ENCODE measurements at places on chromosomes 1 and 21. TPM values are rescaled to one million over a fixed set of nuclear protein-coding genes. Genes with fewer than 3 reads are reported as not detected.

DNA sequence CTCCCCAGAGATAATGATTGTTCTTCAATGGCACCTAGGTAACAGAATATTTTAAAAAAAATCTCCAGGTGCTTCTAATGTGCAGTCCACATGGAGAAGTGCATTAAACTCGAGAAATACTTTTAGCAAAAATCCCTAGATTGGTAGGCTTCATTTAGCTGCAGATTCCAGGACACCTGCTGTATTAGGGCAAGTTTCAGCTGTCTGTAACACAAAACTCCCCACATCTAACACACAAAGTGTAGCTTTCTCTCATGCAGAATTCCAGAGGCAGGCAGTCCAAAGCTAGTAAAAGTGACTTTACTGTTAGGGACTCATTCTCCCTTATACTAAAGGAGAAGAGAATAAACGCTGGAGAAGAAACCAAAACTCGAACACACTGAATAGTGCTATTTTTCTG lies 1414.3 kb upstream of the B3GALT2 start:
- DNase-seq = no peak

DNA sequence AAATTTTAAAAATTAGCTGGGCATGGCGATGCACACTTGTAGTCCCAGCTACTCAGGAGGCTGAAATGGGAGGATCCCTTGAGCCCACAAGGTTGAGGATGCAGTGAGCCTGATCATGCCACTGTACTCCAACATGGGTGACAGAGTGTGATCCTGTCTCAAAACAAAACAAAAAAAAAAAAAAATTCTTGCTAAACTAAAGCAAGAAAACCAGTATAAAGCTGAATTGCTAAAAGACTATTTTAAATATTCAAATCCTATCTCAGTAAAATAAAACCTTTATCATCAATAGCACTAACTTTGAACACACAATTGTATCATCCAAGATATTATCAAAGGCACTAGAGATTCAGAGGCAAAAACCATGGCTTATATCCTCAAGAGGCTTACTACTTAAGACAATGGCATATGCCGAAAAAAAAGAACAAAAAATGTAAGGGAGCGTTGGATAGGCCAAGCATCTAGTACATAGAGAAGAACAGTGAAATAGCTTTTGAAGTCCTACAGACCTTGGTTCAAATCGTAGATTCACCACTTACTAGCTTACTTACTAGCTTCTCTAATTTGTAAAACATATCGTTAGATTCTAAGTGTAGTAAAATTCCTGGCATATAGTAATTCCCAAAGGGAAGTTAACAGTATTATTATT lies 3.6 kb downstream of the EPS15 start:
- DNase-seq = no peak

HORMAD1 gene
- 56.6 TPM for total RNA-seq

GRCh38 chr1:44713321-44713781 lies 17.6 kb downstream of the RNU5D-1 start:
- DNase-seq = no peak

SLC44A3 gene
- total RNA-seq = 2.7 TPM

ST6GALNAC5 gene
- total RNA-seq = 11.1 TPM

GUCA2A gene
- not detected for total RNA-seq
